ENCODE measurements at places on chromosomes 12 and 14.

DNA sequence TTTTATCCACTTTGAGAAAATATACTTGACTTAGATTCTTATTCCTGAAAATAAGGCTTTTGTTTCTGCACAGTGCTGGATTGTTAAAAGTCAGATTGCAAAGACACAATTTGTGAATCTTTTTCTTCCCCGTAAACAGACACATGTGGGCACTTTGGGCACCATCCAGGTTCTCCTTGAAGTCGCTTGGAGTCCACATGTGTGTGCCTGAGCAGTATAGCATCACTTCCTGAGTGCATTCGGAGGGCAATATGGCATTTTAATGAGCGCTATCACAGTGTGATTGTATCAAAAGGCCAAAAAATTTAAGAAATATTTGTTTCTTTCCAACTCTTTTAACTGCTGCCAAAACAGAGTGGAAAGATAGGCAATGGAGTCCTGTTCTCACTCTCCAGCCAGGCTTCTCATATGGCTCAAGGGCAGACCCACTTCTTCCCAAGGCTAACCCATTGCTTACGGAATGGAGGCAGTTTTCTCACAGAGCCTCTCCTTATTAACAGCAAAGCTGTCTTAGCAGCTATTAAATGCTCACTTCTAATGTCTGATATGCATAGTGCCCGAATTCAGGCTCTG lies 397.1 kb downstream of the EGLN3 start:
- no peak for DNase-seq

DNA sequence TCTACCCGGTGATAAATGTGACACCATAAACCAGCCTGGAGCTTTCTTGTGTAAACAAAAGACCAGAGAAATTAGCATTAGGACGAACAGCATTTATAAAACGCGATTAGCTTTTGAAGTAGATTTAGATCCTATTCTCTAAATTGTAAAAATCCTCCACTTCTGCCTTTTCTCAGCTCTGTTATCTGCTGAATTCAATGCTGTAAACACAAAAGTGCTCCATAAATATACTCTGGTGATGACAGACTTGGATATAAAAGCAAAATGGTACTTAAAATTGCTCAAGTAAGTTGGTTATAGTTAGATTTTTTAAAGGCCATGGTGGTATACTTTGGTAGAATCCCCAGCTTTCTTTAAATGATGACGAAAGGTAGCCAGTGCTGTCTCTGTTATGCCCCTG lies 114.6 kb upstream of the RMST start:
- DNase-seq: no peak

DNA sequence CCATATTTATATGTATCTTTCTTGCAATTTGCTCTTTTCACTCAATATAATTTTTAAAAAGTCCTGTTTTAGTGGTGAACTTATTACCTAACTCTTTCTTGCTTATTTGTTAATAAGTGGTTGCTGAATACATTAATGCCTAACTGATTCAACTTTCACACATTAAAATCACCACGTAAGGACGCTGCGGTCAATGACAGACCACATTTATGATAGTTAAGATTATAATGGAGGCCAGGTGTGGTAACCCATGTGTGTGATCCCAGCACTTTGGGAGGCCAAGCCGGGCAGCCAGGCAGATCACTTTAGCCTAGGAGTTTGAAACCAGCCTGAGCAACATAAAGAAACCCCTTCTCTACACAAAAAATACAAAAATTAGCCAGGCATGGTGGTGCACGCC lies 37.0 kb downstream of the WDR89 start:
- no peak for DNase-seq

GRCh38 chr14:105419195-105420091 lies at the start of gene MTA1:
TSS of gene MTA1 (plus strand) at chr14:105419827. CDS start at chr14:105420036, 209 bp downstream.
- no peak for DNase-seq

All from breast epithelium (tissue), 4 donors.